ENCODE measurements at places on chromosomes 5 and 9.

- DNase-seq, result no peak
Observed at GRCh38 chr9:5489630-5490490, 20.5 kb upstream of the PDCD1LG2 start.

GRCh38 chr9:11962327-11962726 lies 730.9 kb upstream of the TYRP1 start:
- no peak for DNase-seq

DNA sequence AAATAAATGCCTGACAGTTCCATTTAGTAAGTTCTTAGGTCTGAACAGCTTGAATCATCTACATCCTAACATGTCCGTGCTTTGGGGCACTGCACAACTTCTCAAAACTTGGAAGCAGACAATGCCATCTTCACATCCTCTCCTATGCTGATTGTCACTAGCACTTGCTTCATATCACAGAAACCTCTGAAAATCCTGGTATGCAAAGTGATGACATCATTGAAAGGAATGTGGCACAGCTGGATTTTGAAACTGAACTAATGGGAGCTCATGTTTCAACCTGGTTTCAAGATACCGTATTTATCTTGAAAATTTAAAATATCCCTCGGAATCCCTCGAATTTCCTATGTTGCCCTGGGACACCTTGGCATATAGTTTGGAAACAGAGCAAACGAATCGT lies 490.2 kb upstream of the DAP start:
- no peak for DNase-seq

- peak; percentile 22 for DNase-seq
Observed at GRCh38 chr9:136488247-136489214, 5.7 kb upstream of the SEC16A start.

GRCh38 chr5:139725073-139725830 lies 70.4 kb upstream of the PSD2 start:
- DNase-seq, result no peak

GRCh38 chr9:90607701-90608516 lies 34.7 kb downstream of the DIRAS2 start:
- no peak for DNase-seq

DNA sequence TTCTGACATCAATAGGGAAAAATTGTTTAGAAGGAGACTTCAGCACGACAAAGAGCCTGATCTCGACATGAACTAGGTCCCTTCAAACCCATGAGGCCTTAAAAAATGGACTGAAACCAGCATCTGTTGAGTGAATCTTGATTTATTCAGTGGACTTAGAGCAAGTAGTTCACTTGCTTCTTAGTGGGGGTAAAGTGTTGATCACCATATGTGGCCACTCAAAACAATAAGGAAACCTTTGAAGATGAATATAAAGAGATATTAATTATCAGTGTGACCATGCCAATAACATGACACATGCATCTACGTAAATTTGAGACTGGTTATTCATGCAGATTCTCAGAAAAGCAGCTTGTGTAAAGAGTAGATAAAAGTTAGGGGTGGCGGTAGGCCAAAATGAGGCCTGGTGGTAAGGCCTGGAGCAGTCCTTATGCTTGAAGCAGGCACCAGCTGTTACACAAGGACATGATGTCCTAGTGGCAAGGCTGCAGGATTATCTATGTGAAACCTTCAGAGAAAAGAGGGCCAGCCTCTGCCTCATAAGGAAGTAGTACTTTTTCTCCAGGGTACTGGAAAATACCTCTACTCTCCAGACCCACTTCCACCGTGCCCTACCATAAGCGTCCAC lies 61.3 kb downstream of the S1PR3 start:
- DNase-seq, result no peak

- DNase-seq, result no peak
Observed at GRCh38 chr5:96093340-96093739, 131.7 kb upstream of the ELL2 start.

GRCh38 chr5:110105692-110106091 lies 416.0 kb downstream of the MAN2A1 start:
- no peak for DNase-seq

Data from NK-92 treated with Interleukin-12 subunit alpha and Interleukin-12 subunit beta, amount 100 ng/mL, for 24 hours (cell line).